NCI-H524 treated with DMSO at 0.1 percent for 48 hours (cell line): ENCODE measurements at places on chromosomes 3 and 15.
A peak's percentile ranks its signal among the peaks of the same experiment; 100 is the strongest.

DNA sequence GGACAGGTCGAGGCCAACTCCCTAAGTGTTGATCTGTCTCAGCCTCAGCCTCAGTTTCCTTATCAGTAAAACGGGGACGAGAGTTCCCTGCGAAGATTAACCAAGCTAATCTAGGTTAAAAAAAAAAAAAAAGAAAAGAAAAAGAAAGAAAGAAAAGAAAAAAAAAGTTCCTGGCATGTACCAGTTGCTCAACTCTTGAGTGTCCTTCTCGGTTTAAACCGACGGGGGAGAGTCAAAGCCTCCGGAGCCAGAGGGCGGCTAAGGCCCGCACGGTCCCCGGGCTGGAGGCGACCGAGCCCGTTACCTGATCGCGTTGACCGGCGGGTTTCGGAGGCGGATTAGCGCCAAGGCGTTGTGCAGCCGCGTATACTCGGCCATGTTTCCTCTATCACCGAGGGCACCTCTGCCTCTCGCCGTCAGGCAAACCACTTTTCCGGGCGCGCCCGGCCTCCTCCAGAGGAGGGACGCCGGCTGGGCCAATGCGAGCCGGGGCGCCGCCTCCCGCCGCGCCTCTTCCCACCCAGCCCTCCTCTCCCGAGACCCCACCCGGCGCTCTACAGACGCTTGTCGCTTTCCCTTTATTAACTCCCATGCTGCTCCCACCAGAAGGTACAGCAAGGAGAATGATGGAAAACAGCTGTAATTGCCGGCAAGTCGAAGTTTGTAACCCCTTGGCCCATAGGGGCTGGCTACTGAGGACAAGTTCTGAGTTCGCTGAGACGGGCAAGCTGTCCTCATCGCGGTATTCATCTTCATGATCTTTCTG is at the start of gene EHHADH:
Gene EHHADH, minus strand, starts transcription at position 405 of the 766 bp plus-strand sequence. Its CDS starts 27 bp downstream, at position 378.
- peak; percentile 28 for DNase-seq

DNA sequence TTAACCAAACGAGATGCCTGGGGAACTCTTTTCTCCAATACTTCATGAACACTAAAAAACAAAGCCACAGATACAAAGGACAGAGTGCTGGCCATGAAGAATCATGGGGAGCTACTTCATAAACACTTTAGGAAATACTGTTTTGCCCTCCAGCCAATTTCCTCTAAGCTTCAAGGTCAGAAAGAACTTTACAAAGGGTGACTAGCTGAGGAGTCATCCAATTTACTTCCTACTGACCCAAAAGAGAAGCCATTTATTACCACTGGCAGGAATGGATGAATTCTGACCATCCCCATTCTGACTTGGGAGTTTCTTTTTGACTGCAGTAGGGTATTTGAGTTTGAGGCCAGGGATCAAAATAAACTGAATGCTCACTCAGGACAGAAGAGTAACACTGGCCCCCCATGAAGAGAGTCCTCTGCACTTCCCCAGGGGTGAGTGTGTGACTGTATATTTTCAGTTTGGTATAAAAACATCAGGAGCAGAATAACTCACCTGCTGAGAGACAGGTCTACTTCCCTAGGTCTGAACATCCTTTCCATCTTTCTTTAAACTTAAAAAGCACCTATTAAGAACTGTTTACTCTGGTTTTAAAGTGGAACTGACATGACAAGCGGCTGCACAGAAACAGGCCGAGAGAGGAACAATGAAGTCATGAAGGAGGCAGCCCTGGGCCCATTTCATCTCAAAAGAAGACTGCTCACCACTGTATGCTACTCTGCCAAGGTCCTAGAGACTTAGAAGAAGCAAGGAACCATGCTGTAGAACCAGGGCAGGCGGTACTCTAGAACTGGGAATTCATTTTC is 203.6 kb downstream of the TNIK start:
- no peak for DNase-seq

GRCh38 chr3:63960048-63960711 is 48.0 kb upstream of the SCAANT1 start:
- DNase-seq: no peak

DNA sequence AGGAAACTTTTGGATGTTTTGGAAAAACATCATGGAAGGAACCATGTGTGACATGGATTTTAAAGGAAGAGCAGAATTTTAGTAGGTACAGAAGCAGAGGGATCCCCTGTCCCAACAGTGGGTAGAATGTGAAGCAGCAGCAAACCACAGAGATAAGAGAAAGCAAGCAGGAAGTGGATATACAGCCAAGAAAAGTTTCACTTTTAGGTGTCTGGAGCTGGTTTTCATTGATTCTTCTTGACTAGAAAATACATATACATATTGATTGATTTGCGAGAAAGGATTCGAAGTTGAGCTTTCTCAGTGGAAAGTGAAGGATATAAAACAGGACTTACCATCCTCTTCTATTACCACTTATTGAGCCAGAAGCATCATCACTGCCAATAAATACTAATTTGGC is 133.5 kb downstream of the KCNMB2 start:
- DNase-seq: no peak

GRCh38 chr3:150213577-150213976 is 194.5 kb upstream of the TSC22D2 start:
- no peak for DNase-seq

DNA sequence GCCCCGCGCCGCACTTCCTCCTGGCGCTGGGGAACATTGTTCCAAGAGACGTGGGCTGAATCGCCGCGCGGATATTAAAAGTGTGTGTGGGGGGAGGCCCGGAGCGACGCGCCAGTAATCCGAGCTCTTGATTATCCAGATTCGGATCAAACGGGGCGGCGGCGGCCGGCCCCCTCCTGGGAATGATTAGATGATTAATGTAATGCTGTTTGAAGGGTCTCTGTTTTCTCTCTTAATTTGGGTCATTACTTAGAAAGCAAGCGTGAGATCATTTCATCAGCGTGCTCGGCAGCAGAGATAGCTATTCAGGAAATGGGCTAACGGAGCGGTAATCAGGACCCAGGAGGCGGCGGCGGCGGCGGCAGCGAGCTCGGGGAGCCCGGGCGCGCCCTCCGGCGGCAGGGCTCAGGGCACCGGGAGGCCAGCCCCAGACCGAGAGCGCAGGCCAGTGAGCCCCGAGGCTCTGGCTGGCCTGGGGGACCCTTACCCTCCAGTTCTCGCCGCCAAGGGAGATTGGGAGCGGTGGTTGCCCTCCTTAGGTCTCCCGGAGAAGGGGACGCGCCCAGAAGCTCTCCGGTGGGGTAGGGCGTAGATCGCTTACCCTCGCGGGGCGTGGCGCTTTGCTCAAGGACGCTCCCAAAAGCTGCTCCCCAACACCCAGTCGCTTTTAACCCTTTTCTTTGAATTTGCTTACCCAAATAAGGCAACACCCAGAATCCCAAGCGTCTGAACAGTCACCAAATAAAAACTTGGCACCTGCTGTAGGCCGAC is 4.5 kb downstream of the FEZF2 start:
- no peak for DNase-seq

GRCh38 chr3:95048564-95048963 is 985.7 kb downstream of the NSUN3 start:
- no peak for DNase-seq

DNA sequence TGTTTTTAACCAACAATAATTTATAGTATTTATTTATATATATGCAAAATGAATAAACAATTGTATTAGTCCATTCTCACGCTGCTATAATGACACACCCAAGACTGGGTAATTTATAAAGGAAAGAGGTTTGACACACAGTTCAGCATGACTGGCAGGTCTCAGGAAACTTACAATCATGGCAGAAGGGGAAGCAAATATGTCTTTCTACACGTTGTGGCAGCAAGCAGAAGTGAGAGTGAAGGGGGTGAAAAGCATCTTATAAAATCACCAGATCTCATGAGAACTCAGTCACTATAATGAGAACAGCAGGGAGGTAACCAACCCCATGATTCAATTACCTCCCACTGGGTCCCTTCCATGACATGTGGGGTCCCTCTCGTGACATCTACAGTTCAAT is 162.8 kb upstream of the SLITRK3 start:
- no peak for DNase-seq

GRCh38 chr15:68177742-68178141 is 27.4 kb downstream of the CALML4 start:
- DNase-seq: no peak

GRCh38 chr3:31319332-31319731 is 213.4 kb upstream of the STT3B start:
- DNase-seq: no peak

DNA sequence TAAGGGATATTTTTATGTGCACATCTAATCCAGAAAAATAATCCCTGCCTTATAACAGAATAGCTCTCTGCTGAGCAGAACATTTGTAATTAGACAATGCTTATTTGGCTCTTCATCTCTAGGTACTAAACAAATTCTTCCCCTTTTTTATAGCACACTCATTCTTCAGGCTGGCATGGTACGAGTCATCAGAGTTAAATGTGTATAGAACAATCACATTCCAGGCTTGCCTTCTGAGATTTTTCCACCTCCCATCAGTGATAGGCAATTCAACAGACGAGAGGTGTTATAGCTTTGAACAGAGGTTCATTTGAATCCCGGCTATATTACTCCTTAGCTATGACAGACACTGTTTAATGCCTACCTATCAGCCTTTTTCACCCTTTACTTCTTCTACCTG is 21.4 kb upstream of the SPPL2A start:
- no peak for DNase-seq

DNA sequence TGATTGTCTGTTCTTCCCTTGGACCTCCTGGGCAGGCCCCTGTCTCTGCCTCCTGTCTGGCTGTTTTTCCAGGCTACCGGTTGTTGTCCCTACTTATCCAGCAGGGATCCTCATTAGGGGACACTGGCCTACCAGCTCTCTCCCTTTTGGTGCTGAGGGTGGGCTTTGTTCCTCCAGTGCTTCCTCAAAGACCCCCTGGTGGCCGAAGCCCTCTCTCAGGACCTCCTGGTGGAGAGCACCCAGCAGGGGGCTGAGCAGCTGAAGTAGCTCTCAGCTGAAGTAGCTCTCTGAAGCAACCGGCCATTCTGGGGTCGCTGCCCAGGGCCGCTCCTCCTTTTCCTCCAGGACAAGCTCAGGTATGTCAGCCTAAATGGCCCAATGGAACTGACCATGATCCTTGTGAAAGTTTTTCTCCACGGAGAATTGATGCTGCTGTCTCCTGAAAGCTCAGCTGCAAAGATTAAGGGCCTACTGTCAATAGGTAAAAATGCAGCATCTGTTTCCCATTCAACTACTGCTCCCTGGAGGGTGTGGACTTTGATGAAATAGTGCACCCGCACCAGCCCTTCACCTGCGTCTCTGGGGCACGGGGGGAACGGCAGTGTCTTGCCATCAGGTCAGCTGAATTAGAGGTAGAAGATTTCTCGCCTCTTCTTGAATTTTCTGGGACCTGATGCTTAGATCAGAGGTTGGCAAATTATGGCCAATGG is 27.6 kb downstream of the ARNT2 start:
- DNase-seq: no peak

- DNase-seq: no peak
These were observed 13.9 kb upstream of the MGLL start for GRCh38 chr3:127835993-127836882.
